ENCODE measurements at places on chromosomes 7 and 10.

DNA sequence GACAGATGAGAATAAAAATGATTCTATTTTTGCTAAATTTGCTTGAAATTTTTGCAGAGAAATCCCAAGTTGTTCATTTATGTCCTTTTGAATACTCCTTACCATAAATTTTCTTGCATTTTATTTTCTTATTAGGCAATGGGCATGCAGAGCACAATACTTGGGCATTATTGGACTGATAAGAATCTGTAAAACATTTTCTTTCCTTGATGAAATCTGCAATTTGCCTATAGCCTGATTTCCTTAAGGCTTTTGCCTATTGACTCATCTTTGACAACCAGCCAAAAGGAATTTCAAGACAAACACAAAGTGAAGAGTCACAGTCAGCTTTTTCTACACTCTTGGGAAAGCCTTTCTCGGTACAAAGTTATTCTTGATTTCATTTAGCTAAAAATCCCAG is 30.5 kb upstream of the GNAT3 start:
- DNase-seq: no peak

DNA sequence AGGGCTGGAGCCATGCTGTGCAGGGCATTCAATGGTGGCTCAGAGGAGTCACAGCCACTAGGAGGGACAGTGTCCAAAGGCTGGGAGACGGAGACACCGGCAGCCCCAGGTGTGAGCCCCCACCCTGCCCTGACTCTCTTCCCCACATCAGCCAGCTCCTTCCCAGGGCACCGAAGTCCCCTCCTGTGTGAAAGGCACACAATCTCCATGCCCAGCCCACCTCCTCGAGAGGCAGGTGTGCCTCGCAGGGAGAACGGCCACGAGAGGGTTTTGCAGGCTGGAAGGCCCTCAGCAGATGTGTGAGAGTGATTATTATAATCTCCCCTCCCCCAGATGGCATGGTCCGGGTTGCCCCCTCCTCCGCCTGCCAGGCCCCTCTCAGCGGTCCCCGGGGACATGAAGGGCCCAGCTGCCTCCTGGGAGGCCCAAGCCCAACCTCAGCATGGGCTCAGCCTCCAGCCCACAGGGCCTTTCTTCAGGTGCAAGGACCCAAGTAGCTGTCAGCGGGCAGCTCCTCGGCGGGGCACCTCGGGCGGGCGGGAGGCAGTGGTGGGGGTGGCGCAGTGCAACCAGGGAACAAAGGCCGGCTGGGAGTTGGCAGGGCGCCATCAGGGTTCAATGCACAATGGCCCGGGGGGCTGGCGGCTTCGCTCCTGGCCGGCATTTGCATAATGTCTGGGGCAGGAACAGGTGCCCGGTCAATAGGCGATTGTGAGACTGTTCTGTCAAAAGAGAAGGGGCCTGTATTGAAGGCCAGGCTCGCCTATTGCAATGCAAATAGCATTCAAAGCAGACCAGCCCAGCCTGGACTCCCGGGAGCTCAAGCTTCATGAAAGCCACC is 155.3 kb upstream of the ZMIZ1 start:
- DNase-seq: no peak

DNA sequence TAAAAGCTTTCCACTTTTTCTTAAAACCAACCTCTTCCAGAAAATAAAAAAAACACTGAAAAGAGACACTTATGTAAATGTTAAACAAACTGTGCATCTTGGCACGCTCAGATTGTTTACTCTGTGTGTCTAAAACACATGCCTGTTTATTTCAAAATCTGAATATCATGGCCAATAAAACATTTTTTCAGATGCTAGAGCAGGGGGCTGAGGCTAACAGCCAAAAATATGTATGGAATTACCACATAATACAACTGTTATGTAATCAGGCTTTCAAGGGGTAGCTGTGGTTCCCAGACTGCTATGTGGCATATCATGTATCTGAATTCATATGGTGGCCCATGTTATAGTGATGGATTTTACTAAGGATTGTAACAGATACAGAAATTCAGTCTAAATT is 130.4 kb downstream of the HIBADH start:
- DNase-seq: no peak

DNA sequence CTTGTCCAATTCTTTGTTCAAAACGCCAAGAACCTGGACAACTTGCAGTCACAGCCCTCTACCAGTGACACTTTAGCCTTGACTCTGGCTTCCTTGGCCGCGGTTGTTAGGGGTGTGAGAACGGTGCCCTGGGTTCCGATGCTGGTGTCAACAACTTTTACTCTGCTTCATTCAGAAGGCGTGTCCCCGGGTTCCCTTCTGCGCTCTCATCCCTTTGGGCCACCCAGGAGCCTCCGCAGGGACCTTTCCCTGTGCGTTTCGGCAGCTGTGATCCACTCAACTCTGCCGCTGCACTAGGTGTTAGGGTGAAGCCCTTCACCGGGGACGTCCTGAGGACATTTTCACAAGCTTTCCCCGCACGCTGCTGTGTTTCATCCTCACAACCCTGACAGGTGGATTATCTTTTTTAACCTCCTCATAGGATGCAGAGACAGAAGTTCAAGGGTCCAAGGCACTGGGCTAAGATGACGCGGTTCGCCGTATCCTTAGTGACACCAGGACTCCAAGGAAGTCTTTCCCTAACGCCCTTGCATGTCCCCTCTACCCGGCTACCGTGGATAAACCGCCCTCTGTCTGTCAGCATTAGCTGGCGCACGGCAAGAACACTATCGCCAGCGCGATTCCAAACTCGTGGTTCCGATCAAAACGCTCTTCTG is 133.5 kb upstream of the SHH start:
- no peak for DNase-seq

DNA sequence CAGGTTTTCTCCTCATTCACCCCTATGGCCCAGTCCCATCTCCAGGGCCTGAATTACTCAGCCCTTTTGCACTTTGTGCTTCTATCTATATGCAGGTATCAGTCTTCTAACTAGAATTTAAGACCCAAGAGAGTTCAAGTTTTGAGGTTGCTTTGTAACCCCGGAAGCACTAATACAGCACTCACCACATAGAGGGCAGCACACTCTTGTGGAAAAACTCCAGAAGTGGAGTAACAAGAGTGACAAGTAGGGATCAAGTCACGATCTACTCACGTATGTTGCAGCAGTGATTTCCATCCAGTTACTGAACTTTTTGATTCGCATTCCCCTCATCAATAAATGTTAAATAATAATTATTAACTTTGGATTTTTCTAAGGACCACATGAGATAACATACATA is 151.0 kb downstream of the CHCHD3 start:
- no peak for DNase-seq

DNA sequence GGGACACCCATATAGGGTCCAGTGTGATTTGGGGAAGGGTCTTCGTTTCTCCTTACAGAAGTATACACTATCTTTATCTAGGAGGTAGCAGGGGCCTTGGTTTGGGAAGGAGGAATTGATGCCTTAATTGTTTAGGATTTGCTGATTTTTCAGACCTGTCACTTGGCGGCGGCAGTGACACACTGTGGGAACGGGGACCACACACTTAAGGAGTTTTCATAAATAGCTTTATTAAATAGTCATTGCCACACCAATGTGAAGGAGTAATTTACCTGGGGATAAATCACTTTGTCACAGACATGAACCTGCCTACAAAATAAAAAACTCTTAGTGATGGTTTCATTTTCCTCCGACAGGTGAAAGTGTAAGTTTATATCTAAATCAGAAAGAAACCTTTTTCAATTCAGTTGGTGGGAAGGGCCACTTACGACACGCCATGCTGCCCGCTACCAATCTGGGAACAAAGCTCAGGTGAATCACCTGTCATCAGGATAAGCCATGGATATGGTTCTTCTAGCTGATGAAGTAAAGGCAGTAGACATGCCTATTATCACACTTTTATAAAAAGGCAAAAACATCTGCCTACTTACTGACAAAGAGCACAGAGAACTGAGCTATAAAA is 12.3 kb upstream of the ENO4 start:
- DNase-seq: no peak

GRCh38 chr10:29455095-29455494 is 166.2 kb downstream of the LYZL1 start:
- DNase-seq: no peak

DNA sequence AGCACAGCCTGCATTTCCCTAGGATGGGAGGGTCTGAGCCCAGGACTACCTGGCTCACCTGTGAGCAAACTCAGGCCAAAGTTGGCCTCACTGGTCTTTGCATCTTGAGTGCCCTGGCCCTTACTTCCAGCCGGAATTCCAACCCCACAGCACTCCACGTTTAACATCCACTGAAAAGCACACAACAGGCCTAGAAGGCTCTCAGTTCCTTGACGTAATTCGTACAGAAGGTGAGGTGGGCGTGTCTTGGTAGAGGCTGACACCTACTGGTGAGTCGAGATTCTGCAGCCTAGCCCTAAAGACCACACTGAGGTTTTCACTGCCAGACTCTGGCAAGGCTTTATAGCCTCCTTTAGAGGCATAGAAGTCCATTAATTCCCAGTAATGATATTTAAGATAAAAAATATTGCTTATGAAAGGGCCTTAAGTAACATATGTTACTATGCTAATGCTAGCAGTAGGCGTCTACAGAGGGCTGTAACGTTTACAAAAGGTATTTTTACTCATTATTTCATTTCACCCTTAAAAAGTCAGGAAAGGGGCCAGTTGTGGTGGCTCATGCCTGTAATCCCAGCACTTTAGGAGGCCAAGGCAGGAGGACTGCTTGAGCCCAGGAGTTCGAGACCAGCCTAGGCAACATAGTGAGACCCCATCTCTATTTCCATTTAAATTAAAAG is 95.8 kb downstream of the HIP1 start:
- DNase-seq: no peak

DNA sequence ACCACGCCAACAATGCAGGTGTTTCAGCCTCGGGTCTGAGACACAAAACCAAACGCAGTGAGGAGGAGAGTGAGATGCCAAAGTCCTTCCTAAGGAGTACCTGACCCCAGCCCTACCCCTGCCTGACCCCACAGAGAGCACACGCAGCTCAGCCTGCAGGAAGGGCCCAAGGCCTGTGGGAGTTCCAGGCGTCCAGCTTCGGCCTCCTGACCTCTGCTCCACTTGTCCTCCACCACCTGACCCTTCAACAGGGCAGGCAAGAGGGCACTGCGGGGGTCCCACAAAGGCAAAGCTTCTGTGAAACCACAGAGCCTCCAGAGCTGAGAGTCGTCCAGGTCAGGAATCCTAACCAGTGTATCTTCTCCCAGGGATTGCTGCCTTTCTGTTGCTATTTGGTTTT is 122.0 kb upstream of the PPP2R2D start:
- DNase-seq: no peak

DNA sequence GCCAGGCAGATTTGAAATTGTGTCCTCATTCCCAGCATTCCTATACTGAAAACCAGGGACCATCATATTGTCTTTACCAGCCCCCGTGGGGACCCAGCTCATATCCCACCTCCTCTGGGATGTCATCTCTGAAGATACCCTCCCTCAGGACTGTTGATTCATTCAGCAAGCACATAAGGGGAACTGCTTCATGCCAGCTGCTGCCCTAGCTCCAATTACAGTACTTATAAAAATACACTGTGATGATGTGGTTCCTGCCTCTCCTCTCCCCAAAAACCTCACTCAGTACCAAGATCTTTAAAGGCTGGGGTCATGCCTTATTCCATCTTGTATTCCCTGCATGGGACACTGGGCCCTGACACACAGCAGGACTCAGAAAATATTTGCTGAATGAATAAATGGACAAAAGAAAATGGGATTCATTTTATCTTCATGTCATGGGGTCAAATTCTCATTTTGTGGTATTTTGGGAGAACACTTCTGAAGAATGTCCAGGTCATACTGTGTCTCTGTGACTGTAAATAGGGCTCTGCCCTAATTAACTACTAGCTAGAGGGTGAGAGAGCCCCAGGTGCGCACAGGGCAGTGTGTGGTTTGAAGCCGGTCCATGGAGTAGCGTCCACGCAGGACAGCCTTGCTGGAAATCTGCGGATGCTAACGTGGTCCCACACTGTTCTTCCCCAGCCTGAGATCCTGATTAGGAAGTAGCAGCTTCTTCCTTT is 29.0 kb upstream of the DAGLB start:
- DNase-seq: no peak

GRCh38 chr7:142960955-142961512 is 1.1 kb downstream of the KEL start:
- DNase-seq: no peak

- DNase-seq: peak; percentile 33
These were observed 37.7 kb downstream of the ASB13 start for GRCh38 chr10:5628451-5629302.

DNA sequence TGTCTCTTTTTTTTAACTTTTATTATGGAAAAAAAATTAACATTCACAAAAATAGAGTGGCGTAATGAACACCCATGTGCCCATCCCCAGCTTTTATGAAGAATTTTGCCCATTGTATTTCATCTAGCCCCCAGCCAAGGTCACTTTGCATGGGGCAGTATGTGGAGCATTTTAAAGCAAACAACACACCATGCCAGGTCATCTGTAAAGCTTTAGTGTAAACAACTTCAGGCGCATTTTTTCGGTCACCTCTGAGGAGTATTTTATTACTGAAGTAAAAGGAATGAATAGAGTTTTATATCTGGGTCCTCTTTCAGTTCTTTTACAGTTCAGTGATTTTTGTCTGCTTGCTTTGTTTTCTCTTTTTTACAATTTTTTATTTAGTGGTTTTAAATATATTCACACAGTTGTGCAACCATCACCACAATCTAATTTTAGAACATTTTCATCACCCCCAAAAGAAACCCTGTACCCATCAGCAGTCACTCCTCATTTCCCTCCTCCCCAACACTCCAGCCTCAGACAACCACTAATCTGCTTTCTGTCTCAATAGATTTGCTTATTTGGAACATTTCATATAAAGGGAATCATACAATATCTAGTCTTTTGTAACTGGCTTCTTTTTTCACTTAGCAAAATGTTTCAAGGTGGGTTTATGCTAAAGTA is 87.9 kb downstream of the SLC37A3 start:
- DNase-seq: peak; percentile 12

DNA sequence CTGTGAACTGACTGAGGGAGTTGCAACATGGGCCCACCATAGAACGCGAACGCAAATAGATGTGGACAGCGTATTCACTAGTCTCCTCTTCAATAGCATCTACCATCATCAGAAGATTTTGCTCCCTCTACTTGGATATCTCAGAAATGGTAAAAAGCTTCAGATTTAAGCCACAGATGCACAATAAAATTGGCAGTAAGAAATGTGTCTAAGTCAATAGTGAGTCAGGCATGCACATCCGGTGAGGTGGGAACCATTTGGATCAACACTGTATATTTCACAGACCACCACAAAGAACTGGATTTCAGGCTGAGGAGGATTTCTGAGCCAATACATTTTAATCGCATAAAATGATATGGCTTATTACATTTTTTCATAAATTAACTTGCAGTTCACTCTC is 111.5 kb upstream of the ADAM12 start:
- DNase-seq: no peak

GRCh38 chr7:148527717-148528168 is 62.8 kb upstream of the C7orf33 start:
- peak; percentile 80 for DNase-seq

DNA sequence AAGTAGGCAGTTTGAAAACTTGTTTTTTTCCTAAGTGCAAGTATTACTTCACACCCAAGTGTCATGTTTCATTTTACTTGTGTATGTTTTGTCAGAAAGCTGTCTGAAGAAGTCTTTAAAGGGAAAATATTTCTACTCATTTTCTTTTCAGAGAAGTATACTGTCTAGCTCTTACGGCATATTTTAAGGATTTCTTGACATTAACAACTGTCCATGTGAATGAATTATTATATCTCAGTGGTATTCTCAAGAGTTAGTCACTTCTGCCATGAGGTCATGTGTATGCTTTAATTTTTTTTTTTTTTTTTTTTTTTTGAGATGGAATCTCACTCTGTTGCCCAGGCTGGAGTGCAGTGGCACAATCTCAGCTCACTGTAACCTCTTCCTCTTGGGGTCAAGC is 229.5 kb downstream of the BICC1 start:
- no peak for DNase-seq
